CD4-positive, alpha-beta T cell (primary cell): ENCODE measurements at places on chromosomes 2 and 18.

DNA sequence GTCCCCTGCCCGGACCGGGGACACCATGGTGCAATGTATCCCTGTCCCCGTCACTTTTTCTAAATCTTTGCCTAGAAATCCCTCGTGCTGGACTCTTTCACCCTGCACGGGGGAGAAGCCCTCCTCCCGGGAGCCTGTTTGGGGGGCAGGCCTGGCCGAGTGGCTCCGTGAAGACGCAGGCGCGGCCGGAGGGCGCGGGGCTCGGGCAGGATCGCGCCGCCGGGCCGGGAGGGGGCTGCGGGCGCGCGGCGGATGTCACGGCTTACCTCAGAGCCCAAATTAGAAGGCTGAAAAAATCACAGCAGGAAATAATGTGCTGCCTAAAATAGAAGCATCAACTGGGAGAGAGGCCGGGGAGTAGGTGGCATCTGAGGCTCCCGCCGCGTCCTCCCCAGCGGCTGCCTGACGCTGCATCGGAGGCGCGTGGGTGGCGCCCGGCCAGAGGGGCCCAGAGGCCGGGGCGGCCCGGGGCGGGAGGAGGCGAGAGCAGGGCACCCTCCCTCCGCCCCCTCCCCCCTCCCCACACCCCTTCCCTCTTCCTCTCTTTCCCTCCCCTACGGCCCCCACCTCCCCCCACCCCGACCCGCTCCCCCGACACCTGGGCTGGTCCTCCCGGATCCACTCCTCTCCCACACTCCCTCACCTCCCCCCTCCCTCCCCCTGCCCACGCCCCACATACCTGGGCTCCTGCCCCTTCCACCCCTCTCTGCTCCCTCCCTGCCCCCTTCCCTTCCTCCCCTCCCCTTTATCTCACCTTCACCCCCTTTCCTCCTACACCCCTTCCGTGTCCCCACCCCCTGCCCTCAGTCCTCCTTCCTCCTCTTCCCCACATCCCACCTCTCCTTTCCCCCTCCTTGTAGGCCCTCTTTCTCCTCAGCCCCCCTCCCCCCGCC lies 51.9 kb downstream of the SLC4A1AP start:
- no peak for DNase-seq

DNA sequence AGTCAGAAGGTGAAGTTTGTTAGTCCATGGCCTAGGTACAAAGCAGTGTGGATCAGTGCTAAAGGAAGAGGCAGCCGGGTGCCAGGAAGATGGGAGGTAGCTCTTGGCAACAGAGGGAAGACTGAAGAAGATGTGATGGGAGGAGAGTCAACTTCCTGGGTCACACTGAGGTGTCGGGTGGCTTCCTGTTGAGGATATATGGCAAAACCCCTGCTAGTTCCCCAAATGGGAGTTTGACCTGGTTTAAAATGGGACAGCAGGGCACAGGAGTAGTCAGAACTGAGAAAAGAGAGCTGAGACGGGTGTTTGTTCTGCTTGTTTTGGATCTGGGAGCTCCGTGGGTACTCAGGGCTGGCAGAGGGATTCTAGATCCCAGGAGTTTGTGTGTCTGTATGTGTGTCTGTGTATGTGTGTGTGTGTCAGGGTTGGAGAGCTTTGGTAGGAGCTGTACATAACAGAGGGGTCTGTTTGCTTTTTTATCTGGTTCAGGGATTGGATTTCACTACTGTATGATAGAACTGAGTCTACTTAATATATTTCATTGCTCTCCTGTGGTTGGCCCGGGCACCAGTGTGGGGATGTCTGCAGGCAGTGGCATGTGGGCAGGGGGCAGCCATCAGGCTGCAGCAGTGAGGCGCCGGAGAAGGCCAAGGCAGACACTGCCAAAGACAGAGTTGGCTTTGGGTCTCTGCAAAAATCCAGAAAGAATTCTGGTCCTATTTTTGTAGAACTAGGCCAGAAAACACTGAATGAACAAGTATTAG lies 17.1 kb downstream of the MXD1 start:
- DNase-seq = no peak

- no peak for DNase-seq
Observed at GRCh38 chr2:64056021-64056420, 36.8 kb upstream of the VPS54 start.

DNA sequence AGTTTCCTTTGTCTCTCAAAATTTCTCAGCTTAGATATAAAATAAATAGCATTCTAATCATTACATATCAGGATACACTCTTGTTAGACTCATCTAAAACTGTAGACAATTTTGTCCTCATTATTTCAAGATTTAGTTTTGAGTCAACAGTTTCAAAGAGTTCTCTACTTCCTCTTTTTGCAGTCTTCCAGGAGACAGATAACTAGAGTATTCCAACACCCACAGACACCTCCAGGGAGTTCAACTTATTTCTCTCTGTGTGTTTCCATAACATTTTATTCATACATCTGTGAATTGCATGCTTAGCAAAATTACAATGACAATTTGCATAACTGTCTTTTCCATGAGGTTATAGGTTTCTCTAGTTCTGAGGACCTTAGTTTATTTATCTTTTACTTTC lies 166.6 kb upstream of the HNMT start:
- no peak for DNase-seq

DNA sequence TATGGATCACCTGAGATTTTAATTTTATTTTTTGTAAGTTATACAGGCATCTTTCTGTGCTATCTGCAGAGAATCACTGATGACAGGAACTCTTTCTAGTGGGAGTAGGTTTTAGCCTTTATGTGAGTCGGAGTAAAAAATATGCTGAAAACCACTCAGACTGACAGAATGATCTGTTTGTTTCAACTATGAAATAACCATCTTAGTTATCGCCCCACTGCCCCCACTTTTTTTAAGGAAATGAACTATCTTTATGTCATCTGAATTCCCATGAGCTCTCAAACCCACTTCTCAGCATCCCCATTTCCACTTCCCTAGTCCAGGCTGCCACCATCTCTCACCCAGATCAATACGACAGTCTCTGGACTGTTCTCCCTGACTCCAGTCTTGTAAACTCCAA lies 38.9 kb downstream of the MRPL33 start:
- DNase-seq = no peak

DNA sequence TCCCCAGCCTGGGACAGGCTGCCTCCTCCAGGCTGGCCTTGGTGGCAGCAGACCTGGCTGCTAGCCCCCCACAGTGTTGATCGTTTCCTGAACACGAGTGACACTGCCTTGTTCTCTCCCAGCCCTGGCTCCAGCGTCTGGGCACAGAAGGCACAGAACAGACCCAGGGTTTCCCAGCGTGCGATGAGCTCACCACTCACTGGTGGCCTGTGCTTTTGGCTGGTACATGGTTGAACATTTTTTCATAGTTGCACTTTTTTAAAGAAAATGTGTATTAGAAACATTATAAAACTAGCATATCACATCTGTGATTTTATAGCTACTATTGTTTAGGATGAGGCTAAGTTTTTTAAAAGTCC lies 40.9 kb downstream of the SCTR start:
- no peak for DNase-seq

DNA sequence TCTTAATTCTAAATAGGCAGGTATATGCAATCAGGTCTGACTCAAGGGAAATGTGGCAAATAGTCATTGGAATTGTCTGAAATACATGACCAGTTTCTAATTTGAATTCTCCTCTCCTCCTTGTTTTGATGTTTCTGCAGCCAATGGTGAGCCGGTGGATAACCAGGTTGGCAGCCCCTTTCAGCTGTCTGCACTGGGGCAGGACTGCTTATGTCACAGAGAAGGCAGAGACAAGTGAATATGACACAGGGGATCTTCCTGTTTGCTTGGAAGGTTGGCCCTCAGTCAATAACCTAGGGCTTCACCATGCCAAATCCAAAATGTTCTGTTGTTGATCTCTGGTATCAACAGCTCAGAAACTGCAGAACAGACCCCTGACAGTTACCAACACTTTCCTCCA lies 12.1 kb downstream of the MYT1L start:
- no peak for DNase-seq

DNA sequence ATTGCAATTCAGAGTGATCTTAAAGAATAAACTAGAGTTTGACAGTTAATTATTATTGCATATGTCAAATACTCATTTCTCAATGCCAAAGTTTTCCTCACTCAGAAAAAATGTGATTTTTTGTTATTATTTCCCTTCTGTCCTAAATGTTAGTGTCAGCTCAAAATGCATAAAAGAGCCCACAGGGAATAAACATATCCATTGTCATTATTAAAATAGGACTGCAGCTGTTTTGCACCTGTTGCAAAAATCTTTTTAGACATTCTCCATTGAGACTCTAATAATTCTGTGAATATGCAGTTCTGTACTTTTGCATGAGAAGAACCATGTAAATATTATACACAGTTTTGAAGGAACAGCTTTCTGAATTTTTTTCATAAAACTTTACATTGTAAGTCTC lies 540.0 kb upstream of the SLC39A10 start:
- no peak for DNase-seq

GRCh38 chr2:28424799-28425463 lies 32.3 kb downstream of the FOSL2 start:
- DNase-seq = no peak

DNA sequence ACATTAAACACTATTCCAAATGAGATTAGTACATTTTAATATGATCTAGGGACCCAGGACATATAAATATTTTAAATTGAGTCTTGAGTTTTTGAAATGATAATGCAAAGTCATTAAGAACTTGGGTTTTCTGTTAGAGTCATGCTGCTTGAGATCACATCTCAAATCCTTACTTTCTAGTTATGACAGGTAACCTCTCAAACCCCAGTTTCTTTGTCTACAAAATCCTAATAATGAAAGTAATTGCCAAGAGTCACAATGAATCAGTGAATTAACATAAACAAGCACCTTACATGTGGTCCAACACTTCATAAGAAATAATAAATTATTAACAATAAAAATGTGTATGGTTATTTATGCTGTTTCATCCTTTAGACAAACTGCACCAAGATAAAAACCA lies 607.6 kb downstream of the LRP1B start:
- DNase-seq = no peak

DNA sequence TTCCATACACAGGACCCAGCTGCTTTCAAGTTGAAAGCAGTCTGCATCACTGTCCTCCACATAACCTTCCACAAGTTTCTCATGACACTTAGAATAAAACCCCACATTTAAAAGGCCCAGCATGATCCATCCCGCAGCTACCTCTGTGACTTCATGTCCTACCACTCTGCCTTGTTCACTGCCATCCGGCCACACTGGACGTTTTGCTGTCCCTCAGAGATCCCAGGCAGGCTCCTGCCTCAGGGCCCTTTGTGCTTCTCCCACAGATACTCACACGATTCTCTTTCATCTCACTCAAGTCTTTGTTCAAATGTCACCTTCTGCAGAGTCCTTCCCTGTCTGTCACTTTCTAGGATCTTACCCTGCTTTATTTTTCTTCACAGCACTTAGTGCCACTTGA lies 232.9 kb upstream of the BOD1L2 start:
- no peak for DNase-seq

DNA sequence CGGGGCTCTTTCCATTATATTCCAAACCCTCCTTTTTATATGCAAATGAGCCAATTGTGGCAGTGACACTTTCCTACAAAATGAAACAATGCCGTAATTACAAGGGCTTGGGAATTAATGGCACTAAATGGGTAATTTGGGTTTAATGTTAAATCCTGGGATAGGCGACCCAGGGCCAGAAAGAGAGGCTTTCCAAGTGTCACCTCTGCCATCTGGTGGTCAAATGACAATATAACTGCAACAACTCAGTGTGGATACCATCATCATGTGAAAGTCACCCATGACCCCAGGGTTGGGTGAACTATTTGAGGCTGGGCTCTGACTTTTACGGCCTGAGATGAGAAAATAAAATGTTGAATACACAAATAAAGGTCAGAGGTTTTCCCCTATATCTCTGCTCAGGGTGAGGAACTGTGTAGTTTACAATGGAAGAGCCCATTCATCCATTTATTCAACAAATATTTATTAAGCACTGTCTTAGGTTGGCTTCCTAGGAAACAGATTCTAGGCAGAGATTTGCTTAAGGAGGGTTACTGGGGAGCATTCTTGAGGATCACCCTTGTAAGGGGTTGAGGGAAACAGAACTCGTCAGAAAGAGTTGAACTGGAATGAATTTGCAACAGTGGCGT lies 13.6 kb upstream of the THADA start:
- no peak for DNase-seq

DNA sequence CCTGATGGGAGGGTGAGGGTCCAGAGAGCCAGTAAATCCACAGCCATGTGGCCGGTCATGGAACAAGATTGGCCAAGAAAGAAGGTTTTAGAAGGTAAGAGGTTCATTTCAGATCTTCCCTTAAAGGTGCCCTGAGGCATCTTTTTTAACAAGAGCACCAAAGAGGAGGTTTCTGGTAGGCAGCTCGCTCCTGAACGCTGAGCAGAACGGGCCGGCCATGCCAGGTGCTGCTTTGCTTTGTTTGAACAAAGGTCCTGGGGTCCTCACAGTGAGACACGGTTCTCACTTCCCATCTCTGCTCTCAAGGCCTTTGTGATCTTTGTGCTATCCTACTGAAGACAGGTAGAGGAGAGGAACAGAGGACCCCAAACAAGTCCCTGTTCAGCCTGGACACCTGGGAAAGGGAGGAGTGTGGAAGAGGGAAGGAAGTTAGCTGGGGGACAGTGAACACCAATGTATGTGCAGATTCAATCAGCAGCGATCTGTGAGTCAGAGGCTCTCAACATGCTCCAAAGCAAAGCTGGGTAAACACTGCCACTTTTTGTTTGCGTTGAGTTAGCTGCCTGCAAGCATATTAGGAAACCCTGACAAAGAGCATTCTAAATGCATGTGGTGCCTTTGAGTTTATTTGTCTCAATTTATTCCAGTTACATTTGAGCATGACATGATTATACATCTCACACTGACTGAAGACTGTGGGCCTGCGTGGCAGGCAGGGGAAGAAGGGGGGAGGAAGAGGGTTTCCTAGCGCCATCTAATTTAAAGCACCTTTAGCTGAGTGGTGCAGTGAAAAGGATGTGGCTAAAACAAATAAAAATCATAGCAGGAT lies 102.4 kb downstream of the ASB1 start:
- DNase-seq = no peak

- no peak for DNase-seq
Observed at GRCh38 chr18:79046522-79046921, 22.7 kb upstream of the ATP9B start.

GRCh38 chr18:2547477-2548087 lies 23.7 kb downstream of the METTL4 start:
- no peak for DNase-seq

DNA sequence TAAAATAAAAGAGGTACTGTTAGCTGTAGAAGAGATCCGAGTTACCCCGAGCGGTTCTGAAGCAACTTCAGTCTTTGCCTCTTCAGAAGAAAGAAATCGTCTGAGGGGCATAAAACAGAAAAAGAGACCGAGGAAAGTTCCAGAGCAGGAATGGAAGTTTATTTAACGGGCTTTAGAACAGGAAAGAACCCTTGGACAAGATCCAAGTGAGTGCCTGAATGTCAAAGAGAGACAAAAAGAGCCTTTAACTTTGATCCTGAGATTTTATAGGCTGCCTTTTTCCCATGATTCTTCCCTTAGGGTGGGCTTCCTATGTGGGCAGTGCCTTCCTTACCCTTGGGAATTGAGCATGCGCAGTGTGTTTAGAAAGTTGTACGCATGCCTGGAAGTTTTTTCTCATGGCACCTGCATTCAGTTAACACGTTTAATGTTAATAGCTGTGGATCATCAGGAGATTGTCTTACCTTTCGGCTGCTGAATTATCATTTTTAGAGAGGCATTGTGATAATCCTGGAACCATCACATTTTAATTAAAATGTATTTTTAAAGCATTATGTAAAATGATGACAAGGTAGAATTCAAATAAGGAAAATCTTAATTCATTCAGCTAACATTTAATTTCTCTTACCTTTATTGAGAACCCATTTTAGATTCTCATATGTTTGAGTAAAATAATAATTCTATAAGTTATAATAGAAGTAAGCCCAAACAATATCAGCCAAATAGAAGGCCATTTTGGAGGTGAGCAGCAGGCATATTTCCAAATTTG lies 269.5 kb upstream of the ZSWIM2 start:
- no peak for DNase-seq
